ENCODE measurements at places on chromosomes 5 and 9.

DNA sequence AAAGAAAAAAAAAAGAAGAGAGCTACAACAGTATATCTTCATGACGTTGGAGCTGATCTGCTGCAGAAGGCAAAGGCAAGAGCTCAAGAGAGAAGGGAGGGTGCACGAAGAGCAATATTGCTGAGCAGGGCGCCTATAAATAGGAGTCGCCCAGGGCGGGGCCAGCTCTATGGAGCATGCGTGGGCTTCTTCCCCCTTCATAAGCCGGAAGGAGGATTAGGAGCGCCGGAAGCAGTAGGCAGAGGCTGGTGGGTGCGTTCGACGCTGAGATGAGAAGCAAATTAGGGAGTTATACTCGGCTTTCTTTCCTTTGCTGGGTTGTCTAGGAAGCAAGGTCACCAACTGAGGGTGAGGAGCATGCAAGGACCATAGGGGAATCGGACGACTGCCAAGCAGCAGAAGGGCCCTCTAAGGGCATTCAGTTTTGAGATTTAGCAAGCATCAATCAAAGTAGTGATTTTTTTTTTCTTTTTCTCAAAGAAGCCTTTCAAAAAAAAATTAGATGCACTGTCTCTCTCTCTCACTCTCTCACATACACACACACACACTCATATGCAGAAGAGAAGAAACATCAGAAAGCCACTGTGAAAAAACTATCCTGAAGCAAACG, 496.7 kb downstream of the ENC1 start:
- DNase-seq, result no peak

GRCh38 chr5:40838086-40838485, 3.1 kb upstream of the RPL37 start:
- no peak for DNase-seq

- no peak for DNase-seq
Measured at GRCh38 chr9:27430750-27431535, 93.1 kb upstream of the IFNK start.

GRCh38 chr5:65150599-65151304, 331.0 kb downstream of the ADAMTS6 start:
- DNase-seq, result no peak

- no peak for DNase-seq
Measured at GRCh38 chr5:140245341-140245740, 57.6 kb downstream of the PFDN1 start.

DNA sequence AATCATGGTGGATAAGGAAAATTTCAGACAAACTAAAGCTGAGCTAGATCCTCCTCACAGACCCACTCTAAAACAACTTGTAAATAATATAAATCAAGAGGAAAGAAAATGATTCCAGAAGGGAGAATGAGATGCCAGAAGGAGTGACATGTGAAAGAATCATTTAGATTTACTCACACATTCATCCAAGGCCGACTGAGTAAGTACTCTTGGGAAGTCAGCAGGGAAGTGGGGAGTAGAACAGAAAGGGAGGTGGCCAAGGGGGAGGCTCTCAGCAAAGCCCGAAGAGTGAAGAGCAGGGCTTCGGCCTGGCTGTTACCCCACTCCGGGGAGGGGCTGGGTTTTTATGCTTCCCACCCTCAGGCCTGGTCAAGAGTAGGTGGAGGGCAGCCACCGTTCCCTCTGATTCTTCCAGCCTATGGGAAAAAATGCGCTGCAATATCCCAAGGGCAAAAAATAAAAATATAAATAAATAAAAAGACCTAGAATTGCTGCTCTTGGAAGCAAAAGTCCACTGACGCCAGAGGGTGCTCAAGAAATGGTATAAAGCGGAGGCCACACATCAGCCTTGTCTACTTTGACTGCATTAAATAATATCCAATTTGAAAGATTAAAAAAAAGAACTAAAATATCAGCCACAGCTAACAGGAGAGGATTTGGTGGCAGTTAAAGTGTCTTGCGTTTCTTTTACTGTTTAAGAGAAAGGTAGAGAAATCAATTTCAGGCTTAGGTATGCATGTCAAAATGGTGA, 110.2 kb upstream of the COL5A1 start:
- DNase-seq, result no peak

DNA sequence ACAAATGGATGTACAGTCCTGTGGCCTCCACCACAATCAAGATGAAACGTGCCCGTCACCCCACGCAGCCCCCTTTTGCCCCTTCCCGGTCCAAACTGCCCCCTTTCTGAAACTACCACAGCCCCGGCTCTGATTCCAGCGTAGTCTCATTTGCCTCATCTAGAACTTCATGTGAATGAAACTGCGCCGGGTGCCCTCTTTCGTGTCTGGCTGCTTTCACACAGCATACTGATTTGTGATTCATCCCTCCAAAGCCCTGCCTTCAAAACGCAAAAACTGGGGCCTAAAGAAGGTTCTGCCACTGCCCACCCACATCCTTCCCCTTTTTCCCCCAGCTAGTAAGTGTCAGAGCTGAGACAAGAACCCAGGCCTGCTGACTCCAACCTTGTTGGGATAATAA, 31.5 kb upstream of the NCS1 start:
- no peak for DNase-seq

- DNase-seq, result no peak
Measured at GRCh38 chr9:90969021-90969675, 167.5 kb downstream of the SYK start.
